ENCODE measurements at places on chromosomes 1 and 21. TPM values are rescaled to one million over a fixed set of nuclear protein-coding genes. Genes with fewer than 3 reads are reported as not detected.

The TBX19 gene
- 0.31 TPM for total RNA-seq

DNA sequence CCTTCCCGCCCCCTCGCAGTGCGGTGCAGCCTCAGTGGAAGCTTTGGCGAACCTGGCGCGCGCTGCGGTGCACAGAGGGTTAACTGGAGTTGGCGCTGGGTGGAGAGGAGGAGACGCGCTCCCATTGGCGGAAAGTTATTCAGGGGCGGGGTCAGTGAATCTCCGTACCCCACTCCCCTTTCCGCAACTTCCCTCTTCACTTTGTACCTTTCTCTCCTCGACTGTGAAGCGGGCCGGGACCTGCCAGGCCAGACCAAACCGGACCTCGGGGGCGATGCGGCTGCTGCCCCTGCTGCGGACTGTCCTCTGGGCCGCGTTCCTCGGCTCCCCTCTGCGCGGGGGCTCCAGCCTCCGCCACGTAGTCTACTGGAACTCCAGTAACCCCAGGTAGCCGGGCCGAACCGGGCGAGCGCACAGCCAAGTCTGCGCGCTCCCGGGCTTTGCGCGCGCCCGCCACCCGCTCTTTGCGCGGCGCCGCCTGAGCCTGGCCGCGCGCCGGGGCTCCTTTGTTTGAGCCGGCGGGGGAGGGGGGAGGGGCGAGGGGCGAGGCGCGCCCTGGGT lies at the start of gene EFNA4:
TSS of gene EFNA4 (plus strand) at position 191 of the 561 bp plus-strand sequence. CDS start at position 275, 84 bp downstream.
- DNase-seq, result peak; percentile 21

- DNase-seq, result no peak
Measured at GRCh38 chr1:12080773-12081556, 17.9 kb downstream of the TNFRSF8 start.

GRCh38 chr1:183515002-183515689 lies 42.8 kb downstream of the SMG7 start:
- DNase-seq, result no peak

The MARCKSL1 gene
- total RNA-seq, result 356 TPM

The DDX59 gene
- 20.0 TPM for total RNA-seq

The ATAD3C gene
- total RNA-seq, result 0.62 TPM

The RGS4 gene
- 1.9 TPM for total RNA-seq

- DNase-seq, result no peak
Measured at GRCh38 chr21:46304437-46304836, 18.3 kb downstream of the YBEY start.
